Cardiac muscle cell (in vitro differentiated cells and primary cell): ENCODE measurements at places on chromosomes 3 and 15. TPM values are rescaled to one million over a fixed set of nuclear protein-coding genes. Genes with fewer than 3 reads are reported as not detected.

Gene C3orf70
- 0.42 and 1.1 TPM in 2 replicates for total RNA-seq

- peak; percentile 31 for DNase-seq
- peak overlapping the region; percentile 98 for H3K27ac ChIP-seq
These were observed 340.3 kb downstream of the FOXP1 start for GRCh38 chr3:71243229-71243628.

DNA sequence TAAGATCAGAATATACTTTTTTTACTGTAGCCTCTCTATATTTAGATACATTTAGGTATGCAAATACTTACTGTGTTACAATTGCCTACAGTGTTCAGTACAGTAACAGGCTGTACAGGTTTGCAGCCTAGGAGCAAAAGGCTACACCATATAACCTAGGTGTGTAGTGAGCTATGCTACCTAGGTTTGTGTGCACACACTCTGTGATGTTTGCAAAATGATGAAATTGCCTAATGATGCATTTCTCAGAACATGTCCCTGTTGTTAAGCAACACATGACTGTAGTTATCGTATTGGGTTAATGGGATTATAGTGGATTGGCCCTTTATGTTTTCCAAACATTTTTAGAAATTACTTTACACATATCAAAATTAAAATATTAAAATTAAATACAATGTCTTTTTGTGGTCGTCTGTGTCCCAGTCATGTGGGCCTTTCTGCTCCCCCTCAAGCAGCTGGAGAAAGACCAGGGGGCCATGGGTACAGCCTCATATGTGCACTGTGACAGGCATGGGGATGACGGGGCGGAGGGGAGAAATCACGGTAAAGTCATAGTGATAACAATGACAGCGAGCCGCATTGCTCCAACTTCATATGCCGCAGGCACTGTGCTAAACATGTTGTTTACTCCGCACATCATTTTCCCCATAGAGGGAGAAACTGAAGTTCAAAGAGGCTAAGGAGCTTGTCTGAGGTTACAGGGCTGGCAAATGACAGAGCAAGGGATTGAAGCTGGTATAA is 27.4 kb upstream of the PLA2G4E start:
- H3K4me1 ChIP-seq = peaks cover 23% of the 10 kb centered on the region
- DNase-seq = no peak
- no peaks in the 10 kb centered on the region for H3K27me3 ChIP-seq
- no peaks in the 10 kb centered on the region for H3K36me3 ChIP-seq

Gene CCDC191
- total RNA-seq = 2.7 and 5.4 TPM in 2 replicates

Gene CHAC1
- total RNA-seq = 6.0 and 8.0 TPM in 2 replicates

GRCh38 chr15:35616498-35617271 is 70.7 kb upstream of the DPH6 start:
- H3K36me3 ChIP-seq = no peaks in the 10 kb centered on the region
- DNase-seq = no peak
- no peaks in the 10 kb centered on the region for H3K27me3 ChIP-seq
- H3K27ac ChIP-seq = no peak overlapping the region

Gene SKOR1
- total RNA-seq = 0.85 and 1.1 TPM in 2 replicates

GRCh38 chr3:102142379-102143060 is 292.3 kb upstream of the ZPLD1 start:
- H3K36me3 ChIP-seq = no peaks in the 10 kb centered on the region
- no peak overlapping the region for H3K27ac ChIP-seq
- peak; percentile 78 for DNase-seq
- H3K4me3 ChIP-seq = no peak overlapping the region

Gene C15orf62
- 1.2 and 1.6 TPM in 2 replicates for total RNA-seq

Gene C3orf49
- total RNA-seq = not detected in 2 replicates

DNA sequence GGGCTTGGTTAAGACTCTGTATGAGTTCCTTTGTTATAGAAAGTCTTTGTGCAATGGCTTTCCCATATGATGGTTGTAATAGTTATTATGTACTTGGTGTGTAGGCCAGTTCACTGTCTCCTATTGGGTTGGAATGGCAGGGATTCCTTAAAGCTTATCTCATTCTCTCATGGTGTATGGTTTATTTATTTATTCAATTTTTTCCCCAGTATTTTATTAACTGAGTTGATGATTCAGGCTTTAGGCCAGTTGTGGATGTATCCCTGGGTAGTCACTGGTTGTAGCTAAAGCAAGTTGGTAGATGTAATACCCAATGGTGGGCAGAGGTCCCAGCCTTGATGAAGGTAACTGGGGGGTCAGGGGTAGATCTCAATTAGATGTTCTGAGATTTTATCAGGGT is 349.4 kb downstream of the DOCK3 start:
- DNase-seq = no peak
- H3K27ac ChIP-seq = no peak overlapping the region
- no peaks in the 10 kb centered on the region for H3K4me1 ChIP-seq
- no peak overlapping the region for H3K4me3 ChIP-seq
- no peaks in the 10 kb centered on the region for H3K27me3 ChIP-seq

- H3K27ac ChIP-seq = no peak overlapping the region
- DNase-seq = no peak
- H3K4me1 ChIP-seq = no peaks in the 10 kb centered on the region
- H3K27me3 ChIP-seq = no peaks in the 10 kb centered on the region
- no peak overlapping the region for H3K4me3 ChIP-seq
- no peaks in the 10 kb centered on the region for H3K36me3 ChIP-seq
These were observed 15.1 kb upstream of the BNIP2 start for GRCh38 chr15:59703979-59704796.

Gene GMPPB
- 27.6 and 41.3 TPM in 2 replicates for total RNA-seq

DNA sequence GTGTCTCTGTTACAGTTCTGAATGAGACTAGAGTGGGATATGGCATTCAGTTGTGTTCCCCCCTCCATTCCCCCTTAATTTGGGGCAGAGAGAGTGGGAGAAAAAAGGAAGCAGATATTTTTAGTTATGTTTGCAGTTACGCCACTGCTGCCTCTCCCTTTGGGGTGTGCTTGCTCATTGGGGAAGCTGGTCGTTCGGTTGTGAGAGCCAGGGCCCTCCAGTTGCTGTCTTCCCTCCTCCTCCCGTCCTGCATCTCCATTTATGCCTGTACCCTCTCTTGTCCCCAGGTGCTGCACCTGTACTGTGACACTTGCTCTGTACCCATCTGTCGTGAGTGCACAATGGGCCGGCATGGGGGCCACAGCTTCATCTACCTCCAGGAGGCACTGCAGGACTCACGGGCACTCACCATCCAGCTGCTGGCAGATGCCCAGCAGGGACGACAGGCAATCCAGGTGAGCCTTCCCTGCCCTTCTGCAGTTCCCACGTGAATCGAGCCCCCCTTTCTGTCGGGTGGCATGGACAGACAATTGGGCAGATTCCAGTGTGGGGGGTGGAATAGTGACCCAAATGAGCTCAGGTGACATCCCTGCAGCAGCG is 55.8 kb downstream of the TRIM71 start:
- no peak overlapping the region for H3K27ac ChIP-seq
- H3K36me3 ChIP-seq = no peaks in the 10 kb centered on the region
- H3K27me3 ChIP-seq = no peaks in the 10 kb centered on the region

DNA sequence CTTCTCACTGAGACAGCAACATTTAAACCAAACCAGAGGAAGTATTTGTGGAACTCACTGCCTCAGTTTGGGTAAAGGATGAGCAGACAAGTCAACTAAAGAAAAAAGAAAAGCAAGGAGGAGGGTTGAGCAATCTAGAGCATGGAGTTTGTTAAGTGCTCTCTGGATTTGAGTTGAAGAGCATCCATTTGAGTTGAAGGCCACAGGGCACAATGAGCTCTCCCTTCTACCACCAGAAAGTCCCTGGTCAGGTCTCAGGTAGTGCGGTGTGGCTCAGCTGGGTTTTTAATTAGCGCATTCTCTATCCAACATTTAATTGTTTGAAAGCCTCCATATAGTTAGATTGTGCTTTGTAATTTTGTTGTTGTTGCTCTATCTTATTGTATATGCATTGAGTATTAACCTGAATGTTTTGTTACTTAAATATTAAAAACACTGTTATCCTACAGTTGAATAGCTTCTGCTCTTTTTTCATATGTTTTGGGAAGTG is 23.3 kb downstream of the CLDN18 start:
- H3K27ac ChIP-seq = no peak overlapping the region
- H3K4me1 ChIP-seq = no peaks in the 10 kb centered on the region
- no peak for DNase-seq
- H3K27me3 ChIP-seq = no peaks in the 10 kb centered on the region
- no peaks in the 10 kb centered on the region for H3K36me3 ChIP-seq

DNA sequence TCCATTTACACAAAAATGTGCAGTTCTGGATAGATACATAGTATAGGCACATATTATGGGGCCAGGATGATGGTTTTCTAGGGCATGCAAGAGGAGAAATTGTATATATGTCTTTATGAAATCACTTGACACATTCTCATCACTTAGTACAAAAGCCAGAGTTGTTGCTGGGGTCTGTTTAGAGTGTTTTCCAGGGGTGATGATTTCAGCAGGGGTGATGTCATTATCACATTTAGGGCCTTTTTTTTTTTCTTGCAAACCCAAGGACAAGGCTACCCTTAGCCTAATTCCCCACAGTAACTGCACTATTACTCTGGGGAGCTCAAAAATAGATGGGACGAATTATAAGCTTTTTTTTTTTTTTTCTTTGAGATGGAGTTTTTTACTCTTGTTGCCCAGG is 3.6 kb downstream of the ZNF589 start:
- no peak for DNase-seq
- H3K4me3 ChIP-seq = no peak overlapping the region
- H3K4me1 ChIP-seq = peaks cover 9% of the 10 kb centered on the region

Gene STAB1
- total RNA-seq = 0.81 and 2.2 TPM in 2 replicates

GRCh38 chr3:174333640-174334039 is 525.5 kb upstream of the NAALADL2 start:
- H3K36me3 ChIP-seq = no peaks in the 10 kb centered on the region
- DNase-seq = no peak
- H3K4me3 ChIP-seq = no peak overlapping the region
- no peak overlapping the region for H3K27ac ChIP-seq
- H3K4me1 ChIP-seq = no peaks in the 10 kb centered on the region
- no peaks in the 10 kb centered on the region for H3K27me3 ChIP-seq

GRCh38 chr3:171704002-171704401 is 106.3 kb downstream of the PLD1 start:
- no peak overlapping the region for H3K27ac ChIP-seq
- H3K4me3 ChIP-seq = no peak overlapping the region
- peaks cover 5% of the 10 kb centered on the region for H3K36me3 ChIP-seq
- no peaks in the 10 kb centered on the region for H3K27me3 ChIP-seq

DNA sequence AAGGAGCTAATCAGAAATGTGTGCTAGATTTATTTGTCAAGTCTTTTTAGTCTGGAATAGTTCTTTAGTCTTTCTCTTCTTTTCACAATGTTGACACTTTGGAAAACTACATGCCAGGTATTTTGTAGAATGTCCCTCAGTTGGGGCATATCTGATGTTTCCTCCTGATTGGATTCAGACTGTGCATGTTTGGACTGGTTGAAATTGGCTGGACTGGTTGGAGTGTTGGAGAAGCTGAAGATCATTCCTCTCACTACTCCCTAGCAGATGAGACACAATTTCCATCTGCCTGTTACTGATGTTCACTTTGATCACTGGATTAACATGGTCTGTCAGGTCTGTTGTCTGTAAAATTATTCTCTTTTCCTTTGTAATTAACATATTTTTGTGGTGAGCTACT is 3.7 kb downstream of the NME9 start:
- H3K4me3 ChIP-seq = no peak overlapping the region
- no peak overlapping the region for H3K27ac ChIP-seq
- H3K27me3 ChIP-seq = no peaks in the 10 kb centered on the region
- no peaks in the 10 kb centered on the region for H3K4me1 ChIP-seq
- DNase-seq = no peak

Gene CLDN16
- 0.18 TPM in 1 of 2 replicates, not detected in the other for total RNA-seq

Gene RASGRP1
- 2.6 and 4.5 TPM in 2 replicates for total RNA-seq

GRCh38 chr3:60013241-60013640 is 963.4 kb upstream of the CFAP20DC start:
- no peak for DNase-seq
- no peak overlapping the region for H3K4me3 ChIP-seq
- H3K27ac ChIP-seq = no peak overlapping the region
- no peaks in the 10 kb centered on the region for H3K27me3 ChIP-seq
- no peaks in the 10 kb centered on the region for H3K36me3 ChIP-seq
- H3K4me1 ChIP-seq = no peaks in the 10 kb centered on the region
